ENCODE measurements at places on chromosomes 3 and 15.

DNA sequence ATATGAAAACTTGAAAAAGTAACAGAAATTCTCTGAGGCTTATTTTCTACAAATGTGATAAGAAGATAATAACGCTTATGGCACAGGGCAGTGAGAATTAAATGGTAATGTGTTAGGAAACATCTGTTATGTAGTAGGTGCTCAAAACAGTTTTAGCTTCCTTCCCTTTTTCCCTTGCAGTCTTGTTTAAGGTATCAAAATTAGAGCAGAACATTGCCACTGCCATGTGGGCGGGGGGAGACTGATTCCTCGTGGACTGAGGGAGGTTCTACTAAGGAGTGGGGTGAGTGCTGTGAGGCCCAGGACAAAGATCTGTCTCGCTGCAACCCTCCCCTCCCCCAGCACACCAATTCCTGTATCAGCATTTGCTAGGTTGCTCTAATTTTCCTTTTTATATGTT, 702.4 kb downstream of the TUSC7 start:
- DNase-seq, result no peak

DNA sequence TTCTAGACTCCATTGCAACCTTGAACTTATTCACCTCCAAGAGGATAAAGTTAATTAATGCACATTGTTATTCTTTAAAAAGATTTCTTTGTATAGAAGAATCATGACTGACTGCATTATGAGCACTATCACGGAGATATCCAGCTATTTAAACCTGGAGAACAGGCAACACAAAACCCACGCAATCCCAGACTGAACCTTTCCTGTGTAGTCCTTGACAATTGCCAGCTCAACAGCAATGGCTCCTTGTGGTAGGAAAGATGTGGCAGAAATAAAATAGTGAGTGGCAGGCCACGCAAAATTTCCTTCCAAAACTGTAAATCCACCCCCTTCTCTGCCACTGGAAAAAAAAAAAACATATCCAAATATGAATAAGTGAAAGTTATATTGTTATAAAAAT, 573.7 kb downstream of the EPHB1 start:
- DNase-seq, result no peak

GRCh38 chr15:86558686-86559085, 479.0 kb downstream of the AGBL1 start:
- no peak for DNase-seq

DNA sequence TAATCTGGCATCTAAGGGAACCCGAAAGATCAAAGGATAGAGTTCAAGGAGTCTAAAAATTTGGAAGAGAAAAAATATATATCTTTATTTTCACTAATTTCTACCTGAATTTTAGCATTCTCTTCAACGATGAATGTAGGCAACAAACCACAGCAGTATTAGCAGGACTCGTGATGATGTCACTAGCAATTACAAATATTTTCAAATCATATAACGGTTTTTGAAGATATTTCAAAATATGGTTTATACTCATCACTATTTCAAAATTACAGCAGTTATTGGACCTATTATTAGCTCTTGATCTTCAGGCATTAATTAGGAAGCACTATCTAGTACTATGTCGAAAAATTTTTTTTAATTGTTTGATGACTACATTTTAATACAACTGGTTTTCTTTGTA, 27.0 kb upstream of the ANKDD1A start:
- no peak for DNase-seq

DNA sequence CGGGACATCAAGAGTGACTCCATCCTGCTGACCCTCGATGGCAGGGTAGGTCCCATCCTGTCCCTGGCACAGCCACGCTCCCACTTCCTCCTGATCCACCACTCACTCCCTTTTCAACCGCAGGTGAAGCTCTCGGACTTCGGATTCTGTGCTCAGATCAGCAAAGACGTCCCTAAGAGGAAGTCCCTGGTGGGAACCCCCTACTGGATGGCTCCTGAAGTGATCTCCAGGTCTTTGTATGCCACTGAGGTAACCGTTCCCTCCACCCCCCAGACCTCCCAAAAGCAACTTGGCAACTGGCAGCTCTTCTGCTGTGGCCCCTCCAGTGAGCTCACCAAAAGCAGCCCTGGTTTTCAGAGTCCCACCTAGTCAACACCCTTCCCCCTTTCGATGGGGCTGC, 9.4 kb downstream of the ANKRD63 start:
- DNase-seq, result no peak

DNA sequence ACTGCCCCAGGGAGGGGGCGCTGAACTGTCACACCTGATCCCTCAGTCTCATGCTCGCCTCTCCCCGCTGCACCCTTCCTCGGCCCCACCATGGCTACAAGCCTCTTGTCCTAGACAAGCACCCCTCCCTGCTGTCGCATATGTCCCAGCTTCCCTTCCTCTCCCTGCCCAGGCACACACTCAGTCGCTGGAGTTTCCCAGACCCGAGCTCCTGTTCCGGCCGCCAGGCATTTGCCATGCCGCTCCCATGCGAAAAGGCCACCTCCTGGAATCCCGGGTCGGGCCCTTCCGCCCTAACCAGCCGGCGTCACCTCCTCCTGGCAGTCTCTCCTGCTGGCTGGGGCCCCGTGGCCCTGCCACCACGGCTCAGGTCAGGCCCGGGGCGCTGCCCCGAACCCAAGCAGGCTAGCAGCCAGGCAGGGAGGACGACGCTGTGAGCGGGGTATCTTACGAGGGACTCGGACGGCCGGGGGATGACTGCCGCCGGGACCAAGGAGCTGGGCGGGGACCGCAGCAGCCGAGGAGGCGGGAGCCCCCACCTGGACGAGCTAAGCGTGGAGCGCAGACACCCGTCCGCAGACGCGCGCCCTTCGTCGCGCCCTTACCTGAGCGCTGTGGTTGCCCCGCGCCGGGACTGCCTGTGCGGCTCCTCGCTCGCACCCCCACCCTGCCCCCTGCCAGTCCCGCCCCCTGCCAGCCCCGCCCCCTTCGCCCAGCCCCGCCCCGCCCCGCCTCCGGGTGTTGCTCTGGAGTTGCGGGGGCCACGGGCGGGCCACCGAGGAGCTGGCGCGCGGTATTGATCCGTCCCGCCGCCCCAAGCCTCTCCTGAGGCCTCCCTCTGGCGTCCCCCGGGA, at the start of gene ALS2CL:
ALS2CL (minus strand) TSS at position 642 of the 854 bp plus-strand sequence. CDS start 4,239 bp downstream, outside the sequence.
- DNase-seq, result no peak

DNA sequence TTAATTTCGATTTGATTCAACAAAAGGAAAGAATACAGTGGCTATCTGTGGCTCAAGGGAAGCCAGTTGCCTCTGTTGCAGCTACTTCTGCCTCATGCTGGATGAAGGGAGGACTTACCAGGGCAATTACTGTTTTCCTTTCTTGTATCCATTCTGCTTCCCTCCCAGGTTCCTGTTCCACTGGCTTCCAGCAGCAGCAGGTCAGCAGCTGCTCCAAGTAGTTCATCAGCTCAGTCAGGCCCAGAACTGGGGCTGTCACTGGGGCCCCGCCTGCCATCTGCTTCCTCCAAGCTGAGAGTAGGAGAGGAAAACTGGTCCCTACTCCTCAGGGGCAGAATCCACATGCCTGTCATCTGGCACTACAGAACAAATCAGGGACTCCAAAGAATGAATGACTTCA, 48.6 kb upstream of the ULK4 start:
- no peak for DNase-seq

GRCh38 chr3:55988905-55989304, 479.4 kb downstream of the ERC2 start:
- DNase-seq, result no peak

DNA sequence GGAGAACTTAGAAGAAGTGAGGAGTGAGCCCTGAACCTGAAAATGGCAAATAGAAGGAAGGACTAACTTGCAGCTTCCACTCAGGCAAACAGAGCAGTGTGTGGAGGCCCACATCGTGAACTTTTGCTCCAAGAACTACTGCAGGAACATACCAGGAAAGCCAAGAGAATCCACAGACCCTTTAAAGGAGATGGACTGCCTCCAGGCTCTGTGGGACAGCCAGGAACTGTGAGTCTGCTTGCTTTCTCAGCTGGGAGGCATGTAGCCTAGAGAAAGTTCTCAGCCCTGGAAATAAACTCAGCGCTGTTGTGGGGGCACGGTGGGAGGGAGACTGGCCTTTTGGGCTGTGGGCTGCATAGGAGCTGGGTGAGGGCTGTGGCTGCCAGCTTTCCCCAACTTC, 93.0 kb downstream of the SNRK start:
- DNase-seq, result peak; percentile 42

- DNase-seq, result no peak
Observed at GRCh38 chr15:95267481-95267880, 1036.1 kb downstream of the MCTP2 start.

- no peak for DNase-seq
Observed at GRCh38 chr3:47441796-47442551, 33.8 kb downstream of the SCAP start.

- no peak for DNase-seq
Observed at GRCh38 chr3:51397392-51397791, 6.3 kb downstream of the RBM15B start.
